Fibroblast of lung (primary cell): ENCODE measurements at places on chromosomes 3 and 15. TPM values are rescaled to one million over a fixed set of nuclear protein-coding genes. Genes with fewer than 3 reads are reported as not detected.

Gene ARGFX
- polyA plus RNA-seq: not detected in 2 replicates

Gene CCDC39
- polyA plus RNA-seq: not detected in 2 replicates

Gene ATOSA
- 12.2 and 14.1 TPM in 2 replicates for polyA plus RNA-seq

Gene ADAMTS17
- polyA plus RNA-seq: 0.01 and 0.09 TPM in 2 replicates
